Activated CD4-positive, alpha-beta T cell treated with anti-CD3 and anti-CD28 coated beads, Interleukin-2, amount 10 ng/mL, durations not matched to agents 7 days and 5 days (primary cell): ENCODE measurements at places on chromosomes 7 and 10.

DNA sequence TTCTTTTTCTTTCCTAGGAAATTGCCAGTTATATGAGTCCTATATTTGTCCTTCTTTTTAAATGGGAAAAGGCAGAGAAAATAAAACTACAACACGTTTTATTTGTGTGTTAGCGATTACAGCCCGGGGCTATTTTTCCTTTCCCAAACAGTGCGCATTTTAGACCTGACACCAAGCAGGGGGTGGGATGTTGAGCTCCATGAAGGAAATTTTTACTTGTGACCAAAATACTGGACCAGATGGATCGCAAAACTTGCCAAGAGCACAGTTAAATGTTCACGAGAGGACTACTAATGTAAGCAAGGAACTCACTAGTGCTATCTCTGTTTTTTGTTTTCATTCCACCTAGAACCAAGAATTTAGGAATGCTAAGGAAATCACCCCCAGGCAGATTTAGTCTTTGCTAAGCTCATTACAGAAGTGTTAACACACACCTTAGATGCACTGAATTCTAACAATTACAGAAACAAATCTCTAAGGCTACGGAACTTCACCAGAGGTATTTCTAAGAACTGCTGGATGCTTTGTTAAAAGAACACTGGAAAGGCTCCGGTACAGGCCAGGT lies 114.8 kb downstream of the JAZF1 start:
- H3K27ac ChIP-seq = no peak overlapping the region
- no peak overlapping the region for H3K4me3 ChIP-seq
- no peak for DNase-seq
- no peaks in the 10 kb centered on the region for H3K36me3 ChIP-seq

DNA sequence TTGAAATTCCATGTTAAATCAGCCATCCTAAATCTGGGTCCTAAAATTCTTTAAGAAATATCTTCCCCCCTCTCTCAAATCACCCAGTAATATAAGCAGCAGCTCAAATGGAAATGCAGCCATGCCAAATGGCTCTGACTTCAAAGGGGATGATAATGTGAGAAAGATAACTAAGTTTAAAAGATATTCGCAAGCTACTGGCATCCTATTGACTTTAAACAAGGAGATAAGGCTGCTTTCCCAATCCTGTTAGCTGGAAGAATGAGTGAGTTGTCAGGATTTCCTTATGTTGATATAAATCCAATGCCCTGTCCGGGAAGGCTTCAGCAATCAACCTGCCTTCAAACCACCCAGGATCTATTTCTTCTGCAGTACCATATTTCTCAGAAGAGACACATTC lies 172.0 kb downstream of the FANK1 start:
- no peak overlapping the region for H3K4me3 ChIP-seq
- no peaks in the 10 kb centered on the region for H3K36me3 ChIP-seq
- no peak overlapping the region for H3K27ac ChIP-seq

DNA sequence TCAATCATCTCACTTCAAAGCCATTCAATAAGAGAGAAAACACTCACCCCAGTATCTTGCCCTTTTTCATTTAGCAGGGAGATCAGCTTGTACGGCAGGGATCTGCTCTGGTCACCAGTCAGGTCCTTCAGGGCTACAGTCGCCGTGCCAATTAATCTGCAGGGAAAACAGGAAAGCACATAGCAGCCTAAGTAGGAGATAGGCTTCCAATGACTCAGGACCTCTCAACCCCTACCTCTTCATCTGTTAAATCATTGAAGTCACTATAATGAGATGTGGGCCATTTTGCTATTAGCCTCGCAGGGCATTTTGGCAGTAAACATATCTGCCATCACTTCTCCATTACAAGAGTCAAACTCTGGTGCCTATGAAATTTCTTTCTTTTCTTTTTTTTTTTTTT lies 50.8 kb downstream of the MYOF start:
- H3K27ac ChIP-seq = peak overlapping the region; percentile 5
- no peaks in the 10 kb centered on the region for H3K36me3 ChIP-seq
- no peak overlapping the region for H3K4me3 ChIP-seq
- no peaks in the 10 kb centered on the region for H3K27me3 ChIP-seq
- peaks cover 8% of the 10 kb centered on the region for H3K4me1 ChIP-seq

- no peak overlapping the region for H3K27ac ChIP-seq
- no peaks in the 10 kb centered on the region for H3K36me3 ChIP-seq
- H3K4me1 ChIP-seq = no peaks in the 10 kb centered on the region
- no peak overlapping the region for H3K4me3 ChIP-seq
- DNase-seq = no peak
These were observed 95.3 kb upstream of the PTPRZ1 start for GRCh38 chr7:121777672-121778071.

DNA sequence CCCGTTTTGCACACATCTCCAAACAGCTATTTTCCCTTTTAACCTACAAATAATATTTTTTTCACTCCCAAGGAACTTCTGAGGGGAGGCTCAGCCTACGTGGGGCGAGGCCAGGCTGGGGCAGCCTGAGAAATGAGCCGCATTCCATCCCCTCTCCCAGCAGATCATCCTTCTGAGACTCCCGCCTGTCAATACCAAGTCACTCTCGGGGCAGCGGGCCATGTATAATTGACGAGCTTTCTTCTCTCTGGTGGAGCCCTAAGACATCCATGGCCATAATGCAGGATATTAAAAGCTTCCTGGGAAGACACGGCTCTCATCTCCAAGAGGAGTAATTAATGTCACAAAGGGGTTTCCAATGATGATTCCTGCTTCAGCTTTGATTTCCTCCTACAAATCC lies 37.8 kb upstream of the CHST15 start:
- H3K27me3 ChIP-seq = no peaks in the 10 kb centered on the region
- no peak for DNase-seq
- no peaks in the 10 kb centered on the region for H3K4me1 ChIP-seq
- no peak overlapping the region for H3K27ac ChIP-seq
- no peaks in the 10 kb centered on the region for H3K36me3 ChIP-seq
- H3K4me3 ChIP-seq = no peak overlapping the region

DNA sequence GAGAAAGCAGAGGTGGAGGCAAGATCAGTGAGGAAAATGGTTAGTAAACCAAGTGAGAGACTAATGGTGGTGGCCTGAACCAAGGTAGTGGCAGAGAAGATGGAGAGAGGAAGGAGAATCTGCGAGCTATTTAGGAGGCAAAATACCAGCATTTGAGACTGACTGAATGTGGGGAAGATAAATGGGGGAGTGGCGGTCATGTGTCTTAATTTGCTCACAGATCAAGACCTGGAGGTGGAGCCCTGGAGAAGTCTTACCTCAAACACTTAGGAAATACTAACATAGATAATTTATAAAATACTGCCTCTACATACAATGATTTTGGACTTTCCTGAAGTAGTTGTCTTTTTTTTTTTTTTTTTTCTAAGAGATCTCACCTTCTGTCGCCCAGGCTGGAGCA lies 34.7 kb downstream of the ICA1 start:
- no peak for DNase-seq
- H3K4me3 ChIP-seq = no peak overlapping the region
- no peak overlapping the region for H3K27ac ChIP-seq

GRCh38 chr7:126953461-126953860 lies 299.3 kb downstream of the GRM8 start:
- no peak for DNase-seq
- no peaks in the 10 kb centered on the region for H3K27me3 ChIP-seq
- H3K4me1 ChIP-seq = no peaks in the 10 kb centered on the region
- H3K36me3 ChIP-seq = no peaks in the 10 kb centered on the region
- H3K27ac ChIP-seq = no peak overlapping the region

GRCh38 chr10:118753331-118754228 lies 1.2 kb downstream of the CACUL1 start:
- H3K4me1 ChIP-seq = peaks cover 37% of the 10 kb centered on the region
- H3K27me3 ChIP-seq = peaks cover 8% of the 10 kb centered on the region
- H3K27ac ChIP-seq = peak overlapping the region; percentile 87
- DNase-seq = no peak

GRCh38 chr7:49635800-49636199 lies 137.6 kb upstream of the VWC2 start:
- no peak overlapping the region for H3K27ac ChIP-seq
- H3K27me3 ChIP-seq = no peaks in the 10 kb centered on the region
- no peak for DNase-seq

DNA sequence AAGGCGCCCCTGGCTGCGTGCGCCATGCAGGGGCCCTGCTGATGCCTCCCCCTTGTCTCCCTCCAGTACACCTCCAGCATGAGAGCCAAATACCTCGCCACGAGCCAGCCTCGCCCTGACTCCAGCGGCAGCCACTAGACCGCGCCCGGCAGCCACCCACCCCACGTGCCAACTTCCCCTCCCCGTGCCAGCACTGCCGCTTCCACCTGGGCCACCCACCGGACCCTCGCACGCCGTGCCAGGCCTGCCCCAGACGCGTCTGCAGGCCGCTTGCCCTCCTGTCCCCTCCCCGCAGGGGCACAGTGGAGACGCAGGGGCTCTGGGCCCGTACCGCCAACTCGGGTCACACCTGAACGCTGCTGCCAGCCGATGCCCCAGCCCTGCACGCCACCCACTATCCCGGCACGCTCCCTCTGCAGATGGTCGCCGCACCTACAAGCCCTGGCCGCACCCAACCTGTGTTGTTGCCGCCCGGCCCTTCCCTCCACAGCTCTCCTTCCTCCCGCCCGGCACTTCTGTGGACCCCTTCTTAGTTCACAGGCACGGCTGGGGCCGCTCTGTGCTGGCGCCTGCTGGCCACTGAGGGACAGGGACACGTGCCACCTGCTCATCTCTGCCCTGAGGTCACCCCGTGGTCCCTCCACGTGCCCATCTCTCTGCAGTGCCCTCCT lies 26.3 kb upstream of the AMZ1 start:
- no peak for DNase-seq
- no peaks in the 10 kb centered on the region for H3K36me3 ChIP-seq
- peaks cover 3% of the 10 kb centered on the region for H3K27me3 ChIP-seq
- no peak overlapping the region for H3K4me3 ChIP-seq
- peaks cover 2% of the 10 kb centered on the region for H3K4me1 ChIP-seq

DNA sequence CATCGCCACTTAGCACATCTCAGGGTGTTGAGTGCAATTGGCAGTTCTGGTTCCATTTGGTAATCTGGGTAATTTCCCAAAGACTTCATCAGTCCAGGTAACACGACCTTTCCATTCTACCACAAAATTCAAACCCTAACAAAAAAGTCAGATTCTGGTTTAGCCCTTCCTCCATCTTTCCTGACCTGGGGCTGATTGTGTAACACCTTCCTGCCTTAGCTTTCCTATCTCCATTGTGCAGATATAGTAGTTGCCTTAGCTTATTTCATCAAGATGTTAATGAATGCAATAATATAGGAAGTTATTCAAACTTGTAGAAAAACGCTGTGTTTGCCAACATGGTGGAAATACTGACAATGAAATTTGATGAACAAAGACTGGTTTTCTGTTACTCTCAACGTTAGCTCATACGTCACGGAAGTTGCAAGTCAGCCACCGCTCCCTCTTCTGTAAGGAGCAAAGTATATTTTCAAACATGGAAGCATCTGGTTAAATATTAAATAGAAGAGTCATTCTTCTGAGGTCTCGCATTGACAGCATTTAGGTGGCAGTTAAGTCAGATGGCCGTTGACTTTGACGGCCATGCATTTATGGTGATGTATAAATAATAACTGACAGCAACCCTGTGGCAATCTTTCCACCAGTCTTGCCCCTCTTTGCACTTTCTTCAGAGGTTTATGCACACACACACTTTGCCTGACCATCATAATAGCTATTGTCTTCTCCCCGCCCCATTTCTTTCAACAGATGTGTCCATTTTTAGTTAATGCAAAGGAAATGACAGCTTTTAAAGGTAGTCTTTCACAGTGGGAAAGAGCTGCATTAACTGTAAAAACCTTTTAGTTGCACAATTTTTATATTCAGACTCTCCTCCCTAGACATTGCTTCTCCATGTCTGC lies 205.1 kb upstream of the BMPER start:
- no peaks in the 10 kb centered on the region for H3K27me3 ChIP-seq
- H3K27ac ChIP-seq = no peak overlapping the region
- no peak for DNase-seq
- H3K4me1 ChIP-seq = no peaks in the 10 kb centered on the region
- no peaks in the 10 kb centered on the region for H3K36me3 ChIP-seq

- H3K27me3 ChIP-seq = peaks cover 5% of the 10 kb centered on the region
- H3K27ac ChIP-seq = peak overlapping the region; percentile 15
- H3K36me3 ChIP-seq = no peaks in the 10 kb centered on the region
- H3K4me1 ChIP-seq = no peaks in the 10 kb centered on the region
These were observed 101.0 kb upstream of the KCNMA1 start for GRCh38 chr10:77738496-77739158.

DNA sequence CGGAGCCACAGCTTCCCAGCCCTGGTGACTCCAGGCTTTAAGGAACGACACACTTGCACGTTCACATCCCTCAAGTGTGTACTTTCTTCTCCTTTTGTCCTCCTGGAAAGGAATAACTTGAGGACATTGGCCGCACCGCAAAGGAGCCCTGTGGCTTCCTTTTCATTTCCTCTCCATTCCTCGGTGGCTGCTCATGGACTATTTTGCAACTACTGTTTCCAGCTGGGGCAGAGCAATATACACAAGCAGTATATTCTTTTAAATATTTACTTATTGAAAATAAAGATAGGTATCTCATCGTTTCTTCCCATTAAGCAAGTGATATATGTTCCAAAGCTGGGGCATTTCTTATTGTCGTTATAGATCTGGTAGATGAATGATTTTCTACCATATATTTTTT lies 97.2 kb upstream of the LYZL1 start:
- no peaks in the 10 kb centered on the region for H3K36me3 ChIP-seq
- no peak overlapping the region for H3K4me3 ChIP-seq
- H3K27me3 ChIP-seq = no peaks in the 10 kb centered on the region

DNA sequence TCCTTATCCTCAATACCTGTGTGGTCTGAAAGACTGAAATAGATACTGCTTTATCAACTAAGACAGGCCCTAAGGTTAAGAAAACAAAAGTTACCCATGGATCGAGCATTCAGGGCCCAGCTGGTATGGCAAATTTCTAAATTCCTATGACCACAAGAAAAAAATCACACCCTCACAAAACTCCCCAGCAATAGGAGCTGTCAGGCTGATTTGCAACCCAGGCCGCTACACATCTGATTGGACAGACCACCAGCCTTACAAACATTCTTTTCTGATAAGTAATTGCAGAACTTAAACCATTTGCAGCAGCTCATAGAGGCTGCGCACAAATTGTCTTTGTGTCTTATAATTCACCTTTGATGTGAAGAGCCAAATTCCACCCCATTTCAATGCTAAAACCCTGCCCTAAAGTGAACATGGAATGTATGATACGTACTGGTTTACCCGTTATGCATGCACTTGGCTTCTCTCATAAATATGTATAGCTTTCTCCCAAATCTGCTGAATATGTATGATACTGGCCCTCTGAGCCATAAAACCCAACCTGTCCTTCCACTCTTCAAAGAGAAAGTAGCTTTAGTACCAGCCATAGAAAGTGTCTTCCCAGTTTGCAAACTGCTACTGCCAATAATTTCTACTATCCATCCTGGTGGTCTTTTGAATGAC lies 842.5 kb downstream of the GRID1 start:
- peaks cover 6% of the 10 kb centered on the region for H3K27me3 ChIP-seq
- H3K4me3 ChIP-seq = no peak overlapping the region
- no peaks in the 10 kb centered on the region for H3K36me3 ChIP-seq
- H3K27ac ChIP-seq = no peak overlapping the region
- DNase-seq = no peak

DNA sequence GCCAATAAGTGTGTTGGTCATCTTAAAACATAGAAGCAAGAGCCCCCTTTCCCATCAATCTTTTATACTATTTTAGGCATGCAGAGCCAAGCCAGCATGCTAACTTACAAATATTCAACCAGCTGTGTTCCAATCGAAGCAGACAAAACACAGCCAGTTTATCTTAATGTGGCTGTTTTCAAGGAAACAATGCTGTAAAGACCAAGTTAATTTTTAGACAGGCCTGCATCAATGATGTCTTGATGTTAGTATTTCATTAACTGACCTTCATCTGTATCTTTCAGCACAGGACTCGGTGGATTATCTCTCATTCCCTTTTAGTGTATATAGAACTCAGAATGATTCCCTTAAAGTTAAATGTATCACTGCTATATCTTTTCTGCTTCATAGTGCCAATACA lies 262.0 kb upstream of the ZWINT start:
- H3K27me3 ChIP-seq = no peaks in the 10 kb centered on the region
- H3K4me1 ChIP-seq = peaks cover 11% of the 10 kb centered on the region
- H3K27ac ChIP-seq = peak overlapping the region; percentile 76
- H3K36me3 ChIP-seq = no peaks in the 10 kb centered on the region
